ENCODE measurements at places on chromosomes 5 and 9.

GRCh38 chr5:127070243-127070642 is 3.1 kb downstream of the C5orf63 start:
- DNase-seq = no peak

DNA sequence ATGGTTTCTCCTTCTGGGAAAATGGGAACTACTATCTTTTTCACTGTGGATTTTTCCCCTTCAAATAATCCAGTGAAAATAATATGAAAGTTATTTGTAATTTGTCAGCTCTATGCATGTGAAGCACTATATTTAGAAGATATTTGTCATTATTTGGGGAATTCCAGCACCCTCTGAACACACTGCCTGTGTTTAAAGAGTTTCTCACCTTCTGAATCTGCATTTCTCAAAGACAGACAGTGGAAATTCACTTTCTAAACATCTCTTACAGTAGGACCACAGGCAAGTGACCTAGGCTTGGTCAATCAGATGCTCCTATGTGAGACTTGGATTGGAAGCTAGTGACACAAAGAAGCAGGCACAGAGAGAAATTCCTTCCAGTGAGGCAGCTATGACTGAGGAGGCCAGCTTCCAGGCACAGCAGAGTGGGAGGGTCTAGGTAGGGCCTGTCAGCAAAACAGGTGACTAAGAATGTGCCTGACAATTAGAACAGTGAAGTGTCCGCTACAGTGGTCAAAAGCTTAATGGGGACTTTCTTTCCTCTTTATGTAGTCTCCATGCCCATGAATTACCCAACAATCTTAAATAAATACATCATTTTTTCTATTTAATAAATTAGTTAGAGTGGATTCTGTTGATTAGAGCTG is 167.2 kb downstream of the HMHB1 start:
- no peak for DNase-seq

DNA sequence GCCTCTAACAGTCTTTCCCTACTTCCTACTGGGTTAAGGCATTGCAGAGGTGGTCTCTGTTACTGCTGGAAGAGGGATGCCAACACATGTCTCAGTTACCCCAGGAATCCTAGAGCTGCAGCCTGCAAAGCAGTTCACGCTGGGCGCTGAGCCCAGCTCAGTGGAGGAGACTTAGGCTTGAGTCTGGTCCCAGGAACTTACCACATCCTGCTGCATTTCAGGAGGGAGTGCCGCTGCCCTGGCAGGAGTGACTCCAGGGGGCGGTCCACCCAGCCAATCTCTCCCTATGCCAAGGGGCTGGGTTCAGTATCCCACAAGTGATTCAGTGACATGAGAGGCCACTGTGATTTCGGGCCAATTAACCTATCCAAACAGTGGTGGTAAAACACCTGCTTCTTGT is 7.6 kb downstream of the TTC16 start:
- DNase-seq = no peak

- no peak for DNase-seq
These were observed 167.9 kb downstream of the DENND1A start for GRCh38 chr9:123761905-123762605.

DNA sequence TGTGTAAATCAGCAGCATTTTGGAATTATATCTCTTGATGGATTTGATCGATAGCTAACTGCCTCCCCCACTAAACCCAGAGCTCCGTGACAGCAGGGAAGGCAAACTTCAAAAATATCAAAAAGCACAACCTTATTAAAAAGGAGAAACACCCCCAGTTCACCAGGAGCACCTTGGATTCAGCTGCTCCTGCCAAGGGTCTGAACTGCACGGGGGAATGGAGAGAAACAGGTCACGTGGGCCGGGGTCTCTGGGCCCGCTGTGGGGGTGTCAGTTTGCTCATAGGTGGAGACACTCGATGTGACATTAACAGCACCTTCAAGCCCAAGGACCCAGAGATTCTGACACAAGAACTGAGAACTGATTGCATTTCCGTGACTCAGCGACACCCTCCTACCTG is 1.1 kb upstream of the SLC34A1 start:
- DNase-seq = no peak

- peak; percentile 44 for DNase-seq
These were observed 892 bp upstream of the TNC start for GRCh38 chr9:115118879-115119218.

DNA sequence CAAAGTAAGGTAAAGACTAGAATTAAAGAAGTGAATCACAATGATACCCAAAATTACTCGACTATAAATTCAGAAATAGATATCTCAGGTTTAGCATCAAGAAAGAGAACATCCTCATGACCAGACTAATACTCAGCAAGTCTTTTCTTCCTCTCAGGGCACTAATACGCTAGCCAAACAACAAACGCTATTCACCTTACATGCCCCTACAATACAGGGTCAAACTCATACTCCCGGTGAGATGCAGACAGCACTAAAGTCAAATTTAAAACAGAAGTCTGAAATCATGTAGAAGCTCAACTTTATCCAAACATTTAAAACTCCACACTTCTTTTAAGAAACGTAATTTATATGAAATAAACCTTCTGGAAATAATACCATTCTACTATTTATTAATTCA is 5.6 kb downstream of the PFDN1 start:
- no peak for DNase-seq

DNA sequence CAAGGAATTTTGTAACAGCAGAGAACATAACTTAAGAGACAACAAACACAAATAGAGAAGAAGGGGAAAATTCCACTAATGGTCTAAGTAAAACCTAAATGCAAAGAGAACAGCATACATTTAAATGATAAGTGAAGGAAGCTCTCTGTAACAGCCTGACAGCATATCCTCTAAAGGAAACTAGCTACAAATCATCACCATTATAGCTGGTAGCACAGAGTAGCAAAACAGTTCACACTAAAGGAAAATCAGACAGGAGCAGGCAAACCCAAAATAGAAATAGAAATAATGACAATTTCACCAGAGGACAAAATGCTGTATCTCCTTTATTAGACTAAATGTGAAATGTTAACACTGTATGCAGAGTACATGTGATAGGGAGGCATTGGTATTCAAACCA is 532.8 kb downstream of the PTPRD start:
- DNase-seq = no peak

GRCh38 chr5:1568201-1568979 is 44.6 kb upstream of the LPCAT1 start:
- no peak for DNase-seq

- DNase-seq = peak; percentile 98
These were observed 32.6 kb upstream of the TMOD1 start for GRCh38 chr9:97468658-97469448.

DNA sequence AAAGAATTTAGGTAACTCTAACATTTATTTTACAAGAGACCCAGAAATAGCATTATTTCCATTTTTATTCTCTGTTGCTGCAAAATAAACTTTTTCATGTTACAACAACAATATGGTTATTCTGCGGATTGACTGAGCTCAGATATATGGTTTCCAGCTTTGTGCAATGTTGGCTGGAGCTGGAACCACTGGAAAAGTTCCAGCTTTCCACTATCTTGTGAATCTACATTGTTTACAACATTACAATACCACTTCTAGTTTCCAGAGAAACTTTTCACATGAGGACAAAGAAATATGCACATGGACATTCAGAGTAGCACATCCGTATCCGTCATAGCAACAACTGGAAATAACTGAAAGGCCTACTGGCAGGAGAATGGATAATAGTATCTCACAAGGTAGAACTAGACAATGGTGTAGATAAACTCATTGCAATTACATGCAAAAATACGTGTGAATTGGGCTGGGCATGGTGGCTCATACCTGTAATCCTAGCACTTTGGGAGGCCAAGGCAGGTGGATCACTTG is 436.1 kb upstream of the ADAMTS16 start:
- no peak for DNase-seq

GRCh38 chr5:3218916-3219650 is 376.5 kb upstream of the IRX1 start:
- DNase-seq = no peak

GRCh38 chr9:95522871-95523370 is 6.2 kb upstream of the PTCH1 start:
- DNase-seq = no peak

DNA sequence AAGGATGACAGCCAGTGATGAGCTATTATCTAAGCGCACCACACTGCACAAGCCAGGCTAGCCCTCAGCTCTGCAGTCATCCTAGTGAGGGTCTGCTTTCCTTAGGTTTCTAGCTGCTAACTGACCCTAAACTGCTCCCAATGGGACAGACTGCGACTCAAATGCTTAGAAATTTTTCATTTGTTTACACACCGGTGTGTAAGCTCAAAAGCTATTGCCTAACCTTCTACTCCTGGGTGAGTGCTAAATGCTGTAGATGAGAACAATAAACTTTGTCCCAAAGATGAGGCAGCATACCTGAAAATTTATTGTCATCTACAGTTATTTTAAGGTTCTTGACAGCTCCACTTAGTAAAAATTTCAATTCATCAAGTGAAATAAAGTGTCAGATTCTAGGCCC is 311.4 kb downstream of the TMEM167A start:
- DNase-seq = no peak

- DNase-seq = no peak
These were observed 66.6 kb downstream of the ITGA1 start for GRCh38 chr5:52854301-52854700.

DNA sequence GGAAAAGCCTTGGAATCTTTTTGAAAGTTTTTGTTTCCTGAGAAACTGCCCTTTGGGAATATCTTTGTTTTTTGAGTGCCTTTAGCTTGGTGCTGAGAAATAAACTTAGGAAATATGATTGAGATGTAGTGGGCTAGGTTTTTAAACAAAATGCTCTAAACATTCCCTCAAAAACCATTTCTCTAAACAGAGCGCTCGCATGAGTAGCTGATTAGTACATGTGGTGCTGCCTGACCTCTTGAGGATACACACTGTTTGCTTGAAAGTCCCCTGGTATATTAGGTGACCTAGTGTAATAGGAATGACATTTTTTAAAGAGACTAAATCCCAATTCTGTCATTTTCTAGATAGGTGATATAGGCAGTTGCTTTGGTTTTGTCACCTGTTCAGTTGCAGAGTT is 132.3 kb downstream of the ADAMTSL1 start:
- DNase-seq = no peak

DNA sequence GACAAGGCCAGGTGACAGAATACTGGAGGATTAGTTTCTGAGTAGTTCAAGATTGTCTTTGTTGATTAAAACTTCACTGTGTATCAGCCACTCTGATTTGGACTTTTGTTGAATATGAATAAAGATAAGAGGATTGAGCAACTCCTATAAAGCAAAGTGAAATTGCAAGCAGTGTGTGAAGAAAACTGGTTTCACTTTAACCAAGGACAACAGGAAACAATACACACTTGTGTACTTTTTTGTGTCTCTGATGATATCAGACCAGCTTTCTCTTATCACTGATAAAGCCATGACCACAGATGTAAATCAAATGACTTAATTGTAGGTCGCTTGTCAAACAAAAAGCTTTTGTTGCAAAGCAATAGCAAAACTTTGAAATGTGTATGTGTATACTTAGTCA is 268.6 kb downstream of the FER start:
- no peak for DNase-seq

DNA sequence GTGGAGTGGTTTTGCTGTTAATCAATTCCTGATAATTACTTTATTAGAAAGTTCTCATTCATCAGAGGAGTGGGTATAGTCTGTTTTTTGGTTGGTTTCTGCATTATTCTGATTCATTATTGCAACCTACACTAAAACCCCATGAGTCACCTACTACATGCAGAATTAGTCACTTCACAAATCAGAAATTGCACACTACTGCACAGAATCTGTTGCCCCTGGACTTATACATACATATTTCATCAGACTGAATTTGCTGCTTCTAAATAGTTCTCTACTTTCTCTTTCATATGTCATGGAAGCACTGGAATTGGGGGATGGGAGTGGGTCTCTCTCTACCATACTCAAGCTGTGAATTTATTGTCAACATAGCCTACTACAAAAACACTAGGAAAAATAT is 585.1 kb downstream of the DNAH5 start:
- no peak for DNase-seq

DNA sequence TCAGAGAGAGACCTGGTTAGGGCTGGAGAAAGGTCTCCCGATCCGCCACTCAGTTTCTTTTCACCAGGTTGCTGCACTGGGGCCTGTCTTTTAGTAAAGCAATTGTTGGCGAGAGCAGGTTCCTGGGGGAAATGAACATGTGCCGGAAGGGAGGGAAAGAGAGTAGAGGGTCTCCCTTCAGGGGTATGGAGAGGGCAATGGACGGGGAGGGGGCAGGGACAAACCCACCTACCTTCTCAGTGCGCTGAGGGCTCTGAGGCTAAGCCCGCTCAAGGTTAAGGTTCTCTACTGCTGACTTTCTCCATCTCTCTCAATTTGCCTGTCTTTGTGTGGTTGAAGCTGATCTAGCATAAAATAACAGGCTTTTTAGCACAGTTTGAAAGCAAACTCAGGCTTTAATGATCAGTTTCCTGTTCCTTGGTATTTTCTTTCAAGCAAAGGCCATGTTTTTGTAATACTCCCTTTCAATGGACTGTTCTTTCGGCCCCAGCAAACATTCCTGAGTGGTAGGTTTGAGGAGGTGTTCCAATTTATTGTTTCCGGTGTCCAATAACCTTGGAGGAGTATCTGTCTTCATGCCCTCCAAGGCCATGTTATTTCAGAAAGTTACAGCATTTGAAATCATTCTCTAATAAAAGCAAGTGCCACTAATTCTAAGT is 25.5 kb upstream of the TRAF1 start:
- no peak for DNase-seq

DNA sequence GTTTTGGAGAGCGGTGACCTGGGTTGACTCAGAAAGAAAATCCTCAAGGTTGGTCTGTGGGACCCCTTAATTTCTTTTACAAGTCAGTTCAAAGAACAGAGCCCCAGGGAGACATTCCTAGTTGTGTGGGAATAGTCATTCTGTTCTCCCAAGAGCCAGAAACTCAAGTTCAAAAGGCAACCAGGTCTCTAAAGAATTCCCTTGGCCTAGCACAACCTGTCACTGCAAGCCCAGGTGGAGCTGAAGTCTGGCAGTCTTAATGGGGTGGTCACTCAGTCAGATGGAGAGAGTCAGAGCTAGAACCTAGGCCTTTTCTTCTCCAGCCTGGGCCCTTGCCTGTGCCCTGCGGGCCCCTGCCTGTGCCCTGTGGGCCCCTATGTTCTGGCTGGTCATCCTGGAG is 37.5 kb upstream of the CDKN2AIPNL start:
- no peak for DNase-seq

DNA sequence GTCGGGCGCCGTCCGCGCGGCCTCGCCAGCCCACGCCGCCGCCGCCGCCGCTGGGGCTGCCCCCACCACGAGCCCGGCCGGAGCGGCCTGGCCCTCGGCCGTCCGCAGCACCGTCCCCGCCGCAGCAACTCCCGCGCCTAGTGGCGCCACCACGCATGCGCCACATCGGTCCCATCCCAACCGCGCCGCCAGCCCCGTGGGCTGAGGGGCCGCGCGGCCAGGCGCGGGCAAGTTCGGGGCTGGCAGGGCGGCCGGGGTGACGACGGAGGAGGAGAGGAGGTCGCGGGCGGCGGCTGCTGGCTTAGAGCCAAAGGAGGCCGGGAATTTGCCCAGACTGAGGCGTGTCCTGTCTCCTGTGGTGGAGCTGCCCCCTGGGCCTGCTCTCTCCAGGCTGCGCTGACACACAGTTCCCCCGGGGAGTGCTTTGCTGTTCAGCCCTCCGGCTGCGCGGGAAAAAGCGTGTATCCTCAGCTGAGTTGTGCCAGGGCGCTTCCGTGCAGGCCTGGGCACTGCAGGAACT is at the start of gene TUSC1:
TUSC1 (minus strand) TSS at position 298 of the 520 bp plus-strand sequence; CDS start at position 166, 132 bp downstream.
- peak; percentile 76 for DNase-seq

All from pons (tissue), 1 donor.